ENCODE measurements at places on chromosomes 16 and 17.

DNA sequence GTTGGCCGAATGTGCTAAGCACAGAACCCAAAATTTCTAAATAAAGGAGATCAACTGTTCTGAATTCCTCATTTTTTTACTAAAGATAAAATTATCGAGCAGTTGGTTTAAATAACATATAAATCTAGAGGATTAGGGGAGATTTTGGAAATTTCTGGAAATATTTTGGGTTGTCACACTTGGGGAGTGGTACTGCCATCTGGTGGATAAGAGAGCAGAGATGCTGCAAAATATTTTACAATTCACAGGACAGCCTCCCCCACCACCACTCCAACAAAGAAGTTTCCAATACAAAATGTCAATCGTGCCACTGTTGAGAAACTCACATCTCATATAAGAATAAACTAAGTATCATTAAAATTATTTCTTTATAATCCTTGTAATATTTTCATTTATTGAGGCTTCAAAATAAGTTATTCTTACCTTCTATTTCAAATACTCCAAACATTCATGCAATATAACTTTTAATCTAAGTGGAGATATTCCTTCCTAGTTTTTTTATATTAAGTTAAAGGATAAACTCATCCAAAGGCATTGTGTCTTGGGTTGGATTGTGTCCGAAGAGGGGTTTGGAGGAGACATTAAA, 17.0 kb upstream of the ABCA8 start:
- DNase-seq: no peak

- DNase-seq: no peak
Measured at GRCh38 chr16:30490210-30490609, 17.7 kb downstream of the ITGAL start.

DNA sequence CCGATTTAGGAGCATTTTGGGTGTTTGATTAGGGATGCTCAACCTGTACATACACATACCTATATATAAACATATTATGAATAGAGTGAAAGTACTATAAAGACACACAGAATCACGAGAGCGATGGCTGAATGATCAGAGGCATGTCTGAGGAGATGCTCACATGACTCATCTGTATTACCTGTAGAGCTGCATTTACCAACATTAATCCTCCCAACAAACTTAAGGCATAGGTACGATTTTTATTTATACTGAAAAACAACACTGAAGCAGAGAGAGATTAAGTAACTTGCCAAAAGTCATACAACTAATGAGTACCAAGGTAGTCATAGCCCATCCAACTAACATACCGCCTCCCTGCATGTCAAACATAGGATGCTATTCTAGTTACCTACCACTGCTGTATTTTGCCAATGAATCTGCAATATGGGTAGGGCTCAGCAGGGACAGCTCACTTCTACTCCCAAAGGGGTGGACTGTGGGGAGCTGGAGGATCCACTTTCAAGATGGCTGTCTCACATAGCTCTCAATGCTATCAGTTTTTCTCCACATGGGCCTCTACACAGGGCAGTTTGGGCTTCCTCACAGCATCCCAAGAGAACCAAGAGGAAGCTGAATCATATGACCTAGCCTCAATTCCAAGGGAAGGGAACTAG, 7.3 kb downstream of the CYB5D1 start:
- no peak for DNase-seq

DNA sequence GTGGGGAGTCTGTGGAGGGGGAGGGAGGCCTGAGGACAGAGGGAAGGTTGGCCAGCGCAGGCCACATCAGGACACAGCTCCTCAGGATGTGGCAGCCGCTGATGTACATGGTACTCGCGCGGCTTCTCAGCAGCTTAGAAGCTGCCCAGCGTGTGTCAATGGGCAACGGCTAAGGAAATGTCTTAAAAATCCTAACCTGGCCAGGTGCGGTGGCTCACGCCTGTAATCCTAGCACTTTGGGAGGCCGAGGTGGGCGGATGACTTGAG, 53.2 kb downstream of the PGS1 start:
- no peak for DNase-seq

- no peak for DNase-seq
Measured at GRCh38 chr16:16086653-16087446, 136.4 kb downstream of the ABCC6 start.

GRCh38 chr17:58534901-58535421, 20.5 kb upstream of the MTMR4 start:
- DNase-seq: no peak

DNA sequence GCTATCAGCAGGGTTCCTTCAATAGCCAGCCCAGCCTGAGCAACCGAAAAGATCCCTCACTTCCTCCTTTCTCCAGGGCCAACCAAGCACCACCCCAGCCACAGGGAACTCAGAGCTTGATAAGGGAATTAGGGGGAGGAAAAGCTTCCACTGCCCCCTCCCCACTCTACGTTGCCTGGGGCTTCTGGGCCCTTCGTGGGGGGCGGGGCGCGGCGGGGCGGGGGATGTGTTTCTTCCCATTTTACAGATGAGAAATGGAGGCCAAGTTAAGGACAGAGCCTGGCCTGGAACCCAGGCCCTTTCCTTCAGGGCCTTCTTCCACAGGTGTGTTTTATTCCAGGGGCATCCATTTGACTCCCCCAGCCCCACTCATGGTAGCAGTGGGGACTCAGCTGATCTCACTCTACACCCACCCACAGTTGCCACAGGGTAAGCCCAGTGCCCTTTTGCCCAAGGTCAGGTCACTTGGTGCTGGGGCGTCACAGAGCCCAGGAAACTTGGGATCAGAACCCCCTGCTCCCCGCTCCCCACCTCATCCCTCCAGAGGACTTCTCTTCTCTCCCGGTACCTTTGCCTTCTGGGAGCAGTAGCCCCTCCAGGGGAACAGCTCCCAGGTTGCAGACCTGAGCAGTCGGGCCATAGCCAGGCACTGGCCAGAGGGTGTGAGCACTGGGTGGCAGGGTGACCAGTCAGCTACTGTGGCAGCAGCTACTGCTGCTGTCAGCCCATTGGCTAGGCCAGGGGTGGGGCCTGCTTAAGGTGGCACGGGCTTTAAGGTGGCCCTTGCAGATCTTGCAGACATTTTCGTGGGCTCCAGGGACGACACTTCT, at the start of gene LDHD:
TSS of gene LDHD (minus strand) at position 700 of the 830 bp plus-strand sequence. CDS start at position 640, 60 bp downstream.
- DNase-seq: peak; percentile 80

DNA sequence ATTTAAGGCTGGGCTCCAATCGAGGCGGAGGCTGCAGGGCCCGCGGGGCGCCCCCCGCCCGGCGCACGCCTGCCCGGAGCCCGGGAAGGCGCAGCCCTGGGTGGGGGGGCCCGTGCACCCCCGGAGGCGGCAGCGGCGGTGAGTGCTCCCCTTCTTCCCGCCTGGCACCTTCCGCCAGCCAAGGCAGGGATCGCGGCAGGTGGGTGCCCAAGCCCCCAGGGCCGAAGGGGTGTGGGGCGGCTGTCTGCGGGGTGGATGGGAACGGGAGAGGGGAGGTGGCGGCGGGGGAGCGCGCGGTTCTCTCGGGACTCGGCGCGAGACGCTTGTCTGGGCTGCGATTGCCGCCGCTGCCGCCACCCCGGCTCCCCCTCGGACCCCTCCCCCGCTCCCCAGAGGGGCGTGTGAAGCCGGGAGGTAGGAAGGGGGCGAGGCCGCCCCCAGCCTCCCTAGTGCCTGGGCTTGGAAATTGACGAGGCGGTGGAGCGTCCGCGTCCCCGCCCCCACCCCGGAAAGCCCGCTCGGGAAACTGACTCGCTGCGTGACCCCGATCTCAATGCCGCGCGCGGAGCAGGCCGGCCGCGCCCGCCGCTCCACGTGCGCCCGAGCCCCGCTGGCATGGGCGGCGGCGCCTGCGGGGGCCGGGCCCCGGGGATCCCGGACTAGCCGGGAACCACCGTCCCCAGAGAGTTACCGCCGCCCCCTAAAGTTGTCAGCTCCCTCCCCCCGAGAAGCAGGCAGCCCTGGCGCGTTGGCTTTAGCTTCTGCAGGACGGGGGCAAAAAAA, 231.5 kb downstream of the MRTFB start:
- no peak for DNase-seq

DNA sequence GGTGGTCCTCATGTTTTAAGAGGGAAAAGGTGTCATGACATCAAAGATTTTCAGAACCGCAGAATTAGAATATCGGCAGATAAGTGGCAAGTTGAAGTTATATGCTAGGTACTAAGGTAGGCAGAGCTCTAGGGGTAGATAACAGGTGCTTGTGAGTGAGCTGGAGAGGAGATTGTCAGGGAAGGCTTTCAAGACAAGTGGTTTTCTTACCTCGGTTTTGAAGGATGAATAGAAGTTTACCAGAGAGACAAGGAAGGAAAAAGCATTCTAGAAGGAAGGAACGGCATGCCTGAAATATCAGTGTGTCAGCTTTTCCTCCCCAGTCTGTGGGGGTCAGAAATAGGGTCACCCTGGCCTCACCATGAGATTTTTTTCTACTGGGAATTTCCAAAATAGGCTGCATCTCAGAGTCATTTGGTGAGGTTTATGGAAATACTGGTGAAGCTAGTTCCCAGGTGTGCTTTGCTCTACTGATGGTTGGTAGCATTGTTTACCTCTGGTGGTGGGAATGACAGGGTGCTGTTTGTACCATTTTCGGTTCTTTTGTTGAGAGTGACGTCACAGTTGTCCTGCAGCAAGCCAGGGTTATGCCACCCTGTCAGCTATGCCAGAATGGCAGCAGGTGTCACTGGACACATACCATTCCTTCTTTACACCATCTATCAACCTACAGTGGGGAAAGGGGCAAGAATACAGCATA, 112.5 kb downstream of the MSI2 start:
- DNase-seq: no peak

DNA sequence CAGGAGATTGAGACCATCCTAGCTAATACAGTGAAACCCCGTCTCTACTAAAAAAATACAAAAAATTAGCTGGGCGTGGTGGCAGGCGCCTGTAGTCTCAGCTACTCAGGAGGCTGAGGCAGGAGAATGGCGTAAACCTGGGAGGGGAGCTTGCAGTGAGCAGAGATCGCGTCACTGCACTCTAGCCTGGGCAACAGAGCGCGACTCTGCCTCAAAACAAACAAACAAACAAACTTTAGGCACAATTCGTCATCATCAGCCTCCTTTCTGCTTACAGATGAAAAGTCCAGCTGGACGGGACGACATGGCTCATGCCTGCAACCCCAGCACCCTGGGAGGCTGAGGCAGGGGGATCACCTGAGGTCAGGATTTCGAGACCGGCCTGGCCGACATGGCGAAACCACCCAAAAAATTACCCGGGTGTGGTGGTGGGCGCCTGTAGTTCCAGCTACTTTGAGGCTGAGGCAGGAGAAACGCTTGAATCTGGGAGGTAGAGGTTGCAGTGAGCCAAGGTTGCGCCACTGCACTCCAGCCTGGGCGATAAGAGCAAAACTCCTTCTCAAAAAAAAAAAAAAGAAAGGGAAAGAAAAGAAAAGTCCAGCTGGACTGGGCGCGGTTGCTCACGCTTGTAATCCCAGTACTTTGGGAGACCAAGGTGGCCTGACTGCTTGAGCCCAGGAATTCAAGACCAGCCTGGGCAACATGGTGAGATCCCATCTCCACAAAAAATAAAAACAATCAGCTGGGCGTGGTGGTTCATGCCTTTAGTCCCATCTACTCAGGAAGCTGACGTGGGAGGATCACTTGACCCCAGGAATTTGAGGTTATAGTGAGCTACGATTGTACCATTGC, 1.5 kb upstream of the SPIRE2 start:
- DNase-seq: no peak

DNA sequence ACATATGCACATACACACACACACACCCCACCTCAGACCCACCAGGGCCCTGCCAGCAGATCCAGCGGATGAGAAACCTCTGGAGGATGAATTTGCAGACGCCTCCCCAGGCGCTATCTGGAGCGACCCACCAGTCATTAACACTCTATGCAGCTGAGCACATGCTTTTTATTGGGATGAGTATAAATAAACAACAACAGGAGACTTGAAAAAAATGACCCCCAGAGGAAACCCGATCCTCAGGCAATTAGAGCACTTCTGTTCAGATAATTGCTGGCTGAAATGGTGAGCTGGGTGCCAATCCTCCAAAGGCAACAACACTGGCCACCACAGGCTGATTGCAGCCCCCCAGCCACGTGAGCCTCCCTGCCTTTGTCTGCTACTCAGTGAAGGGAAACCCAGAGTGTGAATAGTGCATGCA, 32.9 kb downstream of the DYNLRB2 start:
- no peak for DNase-seq

Data from C1 segment of cervical spinal cord (tissue), 14 donors.